ENCODE measurements at places on chromosomes 4 and X.

DNA sequence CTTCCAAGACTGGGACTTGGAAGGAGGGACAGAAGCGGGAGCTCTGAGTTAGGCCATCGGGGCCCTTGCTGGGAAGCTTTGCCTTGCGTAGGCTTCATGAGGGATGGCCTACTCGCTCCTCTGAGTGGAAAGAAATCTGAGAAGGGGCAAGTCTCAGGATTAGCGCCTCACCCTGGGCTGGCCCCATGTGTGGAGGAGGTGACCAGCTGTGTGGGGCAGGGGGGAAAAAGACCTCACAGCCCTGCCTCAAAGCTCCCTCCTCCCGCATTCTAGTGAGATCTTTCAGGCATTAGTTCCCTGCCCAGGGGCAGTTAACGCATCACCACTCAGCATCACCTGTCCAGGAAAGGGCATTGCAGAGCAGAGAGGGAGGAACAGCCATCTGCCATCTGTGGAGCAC, 156.1 kb downstream of the ENPP6 start:
- DNase-seq = no peak

GRCh38 chr4:153332936-153333335, 11.6 kb upstream of the MND1 start:
- DNase-seq = no peak

- no peak for DNase-seq
These were observed 78.8 kb upstream of the LEF1 start for GRCh38 chr4:108247387-108248049.

- DNase-seq = no peak
These were observed 14.4 kb downstream of the BCOR start for GRCh38 chrX:40083120-40083978.

GRCh38 chr4:158930639-158930972, 161.8 kb downstream of the FNIP2 start:
- DNase-seq = no peak

GRCh38 chr4:165600959-165601683, 222.3 kb downstream of the CPE start:
- DNase-seq = no peak

DNA sequence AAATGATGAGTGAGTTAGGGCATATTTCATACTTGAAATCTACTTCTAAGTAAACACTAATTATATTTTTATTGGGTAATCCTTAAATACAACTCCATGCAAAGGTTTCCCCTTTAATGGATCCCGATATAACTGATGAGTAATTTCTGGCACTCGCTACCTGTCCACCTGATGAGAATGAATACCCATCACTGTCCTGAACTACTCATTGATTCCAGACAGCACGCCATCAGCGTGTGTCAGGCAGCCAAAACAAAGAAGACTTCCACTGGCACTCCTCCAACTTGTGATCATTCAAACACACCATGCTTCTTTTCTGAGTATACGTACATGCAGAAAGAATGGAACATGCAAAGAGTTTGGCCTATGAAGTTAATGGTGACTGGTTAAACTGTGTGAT, 69.4 kb downstream of the HCCS start:
- no peak for DNase-seq

All from Ammon's horn (tissue), 1 donor.